ENCODE measurements at places on chromosomes 1 and 21.

DNA sequence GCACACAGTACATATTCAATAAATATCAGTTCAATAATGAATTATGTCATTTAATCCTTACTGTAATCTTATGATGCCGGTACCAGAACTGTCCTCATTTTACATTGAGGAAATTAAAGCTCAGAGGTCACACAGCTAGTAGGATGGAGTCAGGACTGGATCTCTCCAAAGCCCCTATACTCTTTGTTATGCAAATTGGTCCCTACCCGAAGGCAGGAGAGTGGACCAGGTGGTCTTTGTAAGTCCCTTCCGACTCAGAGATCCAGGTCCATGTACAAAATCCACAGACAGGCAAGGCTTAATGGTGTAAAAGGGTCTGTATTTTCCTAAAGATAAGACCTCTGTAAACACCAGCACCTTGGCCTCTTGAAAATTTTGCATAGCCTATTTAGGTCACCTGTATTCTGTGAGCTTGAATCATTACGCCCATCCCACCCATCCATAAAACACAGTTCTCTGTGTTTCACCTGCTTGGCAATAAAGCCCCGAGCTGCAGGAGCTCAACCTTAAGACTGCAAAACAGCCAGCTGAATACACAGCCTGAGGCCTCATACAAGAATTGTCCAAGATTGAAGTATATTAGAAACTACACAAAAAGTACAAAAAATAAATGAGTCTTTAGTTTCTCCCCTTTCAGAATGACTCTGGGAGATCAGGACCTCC is 41.7 kb downstream of the PLXNA2 start:
- peak; percentile 85 for DNase-seq

DNA sequence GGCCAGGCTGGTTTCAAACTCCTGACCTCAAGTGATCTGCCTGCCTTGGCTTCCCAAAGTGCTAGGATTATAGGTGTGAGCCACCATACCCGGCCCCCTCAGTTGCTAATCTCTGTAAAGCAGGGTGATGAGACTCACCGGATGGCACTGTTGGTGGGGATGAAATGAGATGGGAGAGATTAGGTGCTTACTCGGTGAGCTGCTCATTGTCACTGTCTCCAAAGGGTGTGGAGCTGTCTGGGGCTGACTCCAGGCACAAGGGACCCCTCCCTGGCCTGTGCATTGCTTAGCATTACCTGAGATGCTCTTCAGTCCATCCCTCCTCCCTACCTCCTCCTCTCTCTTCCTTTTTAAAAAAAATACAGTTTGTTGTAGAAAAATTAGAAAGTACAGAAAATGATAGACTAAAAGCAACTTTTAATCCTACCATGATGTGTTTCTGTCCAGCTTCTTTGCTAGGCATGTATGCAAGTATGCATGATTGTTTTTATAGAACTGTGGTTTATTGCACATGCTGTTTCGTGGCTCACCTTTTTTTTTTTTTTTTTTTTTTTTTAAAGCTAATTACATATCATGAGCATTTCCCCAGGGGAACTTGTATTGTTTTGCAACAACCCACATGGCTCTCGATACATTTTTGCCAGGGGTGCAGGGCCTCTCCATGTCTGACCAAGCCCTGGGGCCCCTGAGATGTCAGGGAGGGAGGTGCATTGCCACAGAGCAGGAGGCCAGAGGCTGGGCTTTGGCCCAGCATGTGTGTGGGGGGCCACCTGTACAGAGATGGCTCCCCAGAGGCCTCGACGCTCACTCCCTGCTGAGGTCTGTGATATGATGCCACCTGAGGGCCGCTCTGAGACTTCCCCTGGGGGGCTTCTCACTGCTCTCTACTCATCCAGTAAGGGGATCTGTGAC is 55.4 kb downstream of the ARHGEF10L start:
- DNase-seq, result no peak

DNA sequence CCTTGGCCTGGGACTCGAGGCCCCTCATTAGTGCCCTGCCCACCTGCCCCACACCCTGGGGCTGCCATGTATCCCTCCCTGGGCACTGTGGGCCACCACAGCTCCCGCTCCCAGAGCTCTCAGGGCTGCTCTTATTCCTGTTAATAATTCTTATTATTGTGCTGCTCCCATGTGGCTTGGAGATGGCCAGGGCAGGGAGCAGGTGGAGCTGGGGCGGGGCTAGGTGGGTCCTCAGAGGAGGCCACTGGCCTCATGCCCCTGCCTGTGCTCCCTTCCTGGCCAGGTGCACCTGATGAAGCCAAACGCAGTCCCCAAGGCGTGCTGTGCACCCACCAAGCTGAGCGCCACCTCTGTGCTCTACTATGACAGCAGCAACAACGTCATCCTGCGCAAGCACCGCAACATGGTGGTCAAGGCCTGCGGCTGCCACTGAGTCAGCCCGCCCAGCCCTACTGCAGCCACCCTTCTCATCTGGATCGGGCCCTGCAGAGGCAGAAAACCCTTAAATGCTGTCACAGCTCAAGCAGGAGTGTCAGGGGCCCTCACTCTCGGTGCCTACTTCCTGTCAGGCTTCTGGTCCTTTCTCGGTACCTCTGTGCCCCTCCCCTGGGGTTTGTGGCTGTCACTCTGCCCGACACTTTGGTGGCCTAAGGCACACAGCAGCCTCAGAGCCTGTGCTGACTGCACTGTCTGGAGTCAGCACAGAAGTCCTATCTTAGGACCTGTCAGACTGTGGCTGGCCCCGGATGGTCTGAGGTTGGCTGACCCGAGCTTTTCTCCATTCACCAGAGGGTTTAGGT is 34.1 kb downstream of the BMP8A start:
- DNase-seq, result no peak

DNA sequence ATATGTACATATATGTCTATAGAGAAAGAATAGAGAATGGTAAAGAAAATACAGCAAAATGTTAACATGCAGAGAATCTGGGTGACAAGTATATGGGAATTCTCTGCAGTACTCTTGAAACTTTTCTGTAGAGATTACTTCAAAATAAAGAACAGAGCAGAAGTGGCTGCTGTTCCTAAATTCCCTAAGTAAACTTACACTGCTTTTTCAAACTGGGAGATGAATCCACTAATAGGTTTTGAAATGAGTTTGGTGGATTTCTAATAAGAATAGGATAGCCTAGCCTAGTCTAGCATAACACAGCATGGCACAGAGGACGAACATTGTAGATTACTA is 450 bp upstream of the CR2 start:
- no peak for DNase-seq

DNA sequence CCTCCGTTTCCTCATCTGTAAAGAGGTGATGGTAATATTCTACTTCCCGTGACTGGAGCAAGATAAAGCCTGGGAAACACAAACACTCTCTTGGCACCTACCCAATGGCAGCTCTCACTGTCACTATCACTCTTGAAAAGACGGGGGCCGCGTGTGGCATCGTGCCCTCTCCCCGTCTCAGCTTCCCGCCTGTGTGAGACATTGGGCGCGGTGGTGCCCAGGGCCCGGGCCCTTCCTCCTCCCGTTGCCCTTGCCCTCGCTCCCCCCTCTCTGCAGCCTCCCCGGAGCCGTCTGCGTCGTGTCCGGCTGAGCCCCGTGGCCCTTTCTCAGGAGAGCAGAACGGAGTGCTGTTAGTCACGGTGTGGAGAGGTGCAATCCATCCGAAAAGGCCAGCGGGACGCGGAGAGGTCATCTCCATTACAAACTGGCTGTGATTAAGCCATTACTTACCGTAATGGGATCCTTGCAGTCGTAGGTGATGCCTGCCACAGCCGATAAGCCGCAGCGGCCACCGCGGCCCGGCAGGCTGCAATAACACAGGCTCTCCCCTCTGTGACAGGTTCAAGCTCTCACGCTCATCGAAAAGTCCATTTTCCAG is 156.4 kb upstream of the ZC3H12A start:
- DNase-seq, result peak; percentile 74

GRCh38 chr1:89540406-89540970 is 15.9 kb downstream of the LRRC8B start:
- DNase-seq, result no peak

All from DMS79 treated with DMSO at 0.1 percent for 48 hours (cell line).